Activated CD8-positive, alpha-beta memory T cell treated with anti-CD3 and anti-CD28 coated beads, Interleukin-2, amount 10 ng/mL, durations not matched to agents 7 days and 5 days (primary cell): ENCODE measurements at places on chromosomes 5 and 9.

- H3K4me3 ChIP-seq = no peak overlapping the region
- peaks cover 6% of the 10 kb centered on the region for H3K4me1 ChIP-seq
Measured at GRCh38 chr5:176427971-176428370, 11.6 kb upstream of the CLTB start.

- H3K4me3 ChIP-seq = no peak overlapping the region
- no peak for DNase-seq
- no peaks in the 10 kb centered on the region for H3K27me3 ChIP-seq
- no peaks in the 10 kb centered on the region for H3K36me3 ChIP-seq
Measured at GRCh38 chr5:95110118-95110517, 174.8 kb downstream of the MCTP1 start.

GRCh38 chr9:91220491-91221135 lies 141.1 kb downstream of the AUH start:
- H3K27ac ChIP-seq = no peak overlapping the region
- peaks cover 60% of the 10 kb centered on the region for H3K36me3 ChIP-seq
- DNase-seq = no peak
- no peaks in the 10 kb centered on the region for H3K27me3 ChIP-seq
- H3K4me1 ChIP-seq = peaks cover 2% of the 10 kb centered on the region
- no peak overlapping the region for H3K4me3 ChIP-seq

- DNase-seq = no peak
- no peaks in the 10 kb centered on the region for H3K36me3 ChIP-seq
- no peak overlapping the region for H3K4me3 ChIP-seq
- no peaks in the 10 kb centered on the region for H3K27me3 ChIP-seq
- no peaks in the 10 kb centered on the region for H3K4me1 ChIP-seq
Measured at GRCh38 chr9:77876091-77876490, 155.5 kb downstream of the GNAQ start.

DNA sequence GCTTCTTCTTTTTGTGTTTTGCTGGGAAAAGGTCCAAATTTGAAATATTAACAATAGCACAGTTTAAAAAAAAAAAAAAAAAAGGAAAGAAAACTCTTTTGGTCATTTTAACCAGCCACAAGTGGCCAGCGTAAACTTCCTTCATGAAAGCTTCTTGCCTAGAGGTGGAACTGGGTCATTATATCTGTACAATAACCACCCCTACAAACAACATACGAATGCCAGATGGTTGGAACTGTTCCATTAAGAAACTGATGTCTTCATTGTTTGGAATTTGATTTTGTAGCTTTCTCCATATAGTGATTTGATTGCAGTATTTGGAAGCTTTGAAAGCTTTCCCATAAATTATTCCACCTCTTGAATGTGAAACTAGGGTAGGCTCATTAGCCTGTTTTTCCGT lies 18.3 kb upstream of the LPAR1 start:
- no peak overlapping the region for H3K4me3 ChIP-seq
- no peaks in the 10 kb centered on the region for H3K36me3 ChIP-seq
- H3K4me1 ChIP-seq = no peaks in the 10 kb centered on the region
- H3K27ac ChIP-seq = no peak overlapping the region

DNA sequence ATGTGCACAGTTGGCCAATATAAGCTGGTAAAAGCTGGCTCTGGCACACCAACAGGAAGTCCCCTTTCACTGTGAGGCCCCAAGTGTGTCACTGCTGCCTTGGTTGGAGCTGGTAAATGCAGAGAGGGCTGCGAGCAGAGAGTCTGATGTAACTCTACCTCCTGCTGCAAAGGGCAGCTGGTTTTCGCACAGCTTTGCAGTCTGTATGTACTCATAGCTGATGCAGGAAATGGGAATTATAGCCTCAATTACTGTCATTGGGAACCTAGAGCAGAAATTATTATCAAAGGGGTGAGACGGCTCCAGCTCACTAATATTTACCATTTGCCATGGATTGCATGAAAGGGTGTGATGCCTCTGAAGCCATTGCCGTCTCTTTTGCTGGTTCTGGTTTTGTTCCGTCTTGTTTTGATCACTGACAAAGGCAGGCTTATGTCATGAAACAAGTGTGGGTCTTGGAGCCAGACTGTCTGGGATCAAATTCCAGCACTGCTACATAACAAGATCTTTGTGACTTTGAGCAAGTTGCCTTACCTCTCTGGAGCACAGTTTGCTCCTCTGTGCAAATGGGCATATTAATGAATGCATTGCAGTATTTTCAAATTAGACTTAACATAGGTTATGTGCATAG lies 124.3 kb upstream of the SLC25A48 start:
- H3K27ac ChIP-seq = no peak overlapping the region
- no peak overlapping the region for H3K4me3 ChIP-seq
- no peak for DNase-seq
- no peaks in the 10 kb centered on the region for H3K4me1 ChIP-seq
- H3K36me3 ChIP-seq = no peaks in the 10 kb centered on the region
- H3K27me3 ChIP-seq = peaks cover 8% of the 10 kb centered on the region

DNA sequence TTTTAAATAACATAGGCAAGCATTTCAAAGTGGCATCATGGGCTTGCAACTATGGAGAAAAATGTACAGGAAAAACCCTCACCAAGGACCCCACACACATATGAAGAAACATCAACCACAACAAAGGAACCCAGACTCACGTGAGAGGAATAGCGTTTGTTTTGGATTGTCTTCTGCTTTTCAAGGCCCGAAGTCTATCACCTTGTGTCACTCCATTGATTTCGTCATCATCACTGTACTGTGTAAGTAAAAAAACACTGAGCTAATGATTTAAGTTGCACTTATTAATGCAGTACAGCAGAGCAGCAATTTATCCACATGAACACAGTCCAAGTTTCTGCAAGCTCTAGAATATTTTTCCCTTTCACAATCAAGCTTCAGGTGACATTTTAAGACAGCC lies 72.4 kb downstream of the HABP4 start:
- no peaks in the 10 kb centered on the region for H3K27me3 ChIP-seq
- DNase-seq = no peak
- H3K27ac ChIP-seq = no peak overlapping the region
- no peaks in the 10 kb centered on the region for H3K36me3 ChIP-seq
- no peak overlapping the region for H3K4me3 ChIP-seq

- no peak overlapping the region for H3K4me3 ChIP-seq
- peaks cover 19% of the 10 kb centered on the region for H3K27me3 ChIP-seq
- no peak overlapping the region for H3K27ac ChIP-seq
Measured at GRCh38 chr9:109331353-109331752, 10.5 kb upstream of the EPB41L4B start.

- H3K4me1 ChIP-seq = no peaks in the 10 kb centered on the region
- no peak overlapping the region for H3K27ac ChIP-seq
- H3K36me3 ChIP-seq = no peaks in the 10 kb centered on the region
- DNase-seq = no peak
Measured at GRCh38 chr5:87551911-87552310, 139.2 kb upstream of the CCNH start.

GRCh38 chr5:28310696-28311095 lies 1272.3 kb upstream of the CDH9 start:
- H3K4me3 ChIP-seq = no peak overlapping the region
- no peak overlapping the region for H3K27ac ChIP-seq
- no peaks in the 10 kb centered on the region for H3K36me3 ChIP-seq
- H3K27me3 ChIP-seq = no peaks in the 10 kb centered on the region

- peak overlapping the region; percentile 52 for H3K4me3 ChIP-seq
- H3K36me3 ChIP-seq = no peaks in the 10 kb centered on the region
- H3K27me3 ChIP-seq = peaks cover 13% of the 10 kb centered on the region
- H3K27ac ChIP-seq = no peak overlapping the region
Measured at GRCh38 chr5:1724822-1725602, 74.6 kb downstream of the MRPL36 start.

DNA sequence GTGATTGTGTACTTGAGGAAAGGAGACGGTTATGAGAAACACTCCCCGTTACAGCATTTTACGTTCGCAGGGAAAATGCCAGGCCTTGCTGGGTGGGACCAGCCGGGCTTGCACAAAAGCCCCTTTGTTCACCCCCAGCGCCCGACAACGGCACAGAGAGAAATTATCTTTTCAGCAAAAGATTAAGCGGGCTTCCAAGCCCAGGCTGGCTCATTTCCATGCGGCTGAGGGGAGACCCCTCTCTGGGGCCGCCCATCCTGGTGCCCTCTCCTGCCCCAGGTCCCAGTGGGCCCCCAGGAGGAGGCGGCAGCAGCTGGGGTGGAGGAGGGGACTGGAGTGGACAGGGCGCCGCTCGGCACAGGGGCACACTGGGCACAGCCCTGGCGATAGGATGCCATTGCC lies 50.8 kb upstream of the NOTCH1 start:
- no peak for DNase-seq
- H3K4me1 ChIP-seq = no peaks in the 10 kb centered on the region
- H3K4me3 ChIP-seq = no peak overlapping the region
- peaks cover 8% of the 10 kb centered on the region for H3K27me3 ChIP-seq
- H3K36me3 ChIP-seq = no peaks in the 10 kb centered on the region
- no peak overlapping the region for H3K27ac ChIP-seq

DNA sequence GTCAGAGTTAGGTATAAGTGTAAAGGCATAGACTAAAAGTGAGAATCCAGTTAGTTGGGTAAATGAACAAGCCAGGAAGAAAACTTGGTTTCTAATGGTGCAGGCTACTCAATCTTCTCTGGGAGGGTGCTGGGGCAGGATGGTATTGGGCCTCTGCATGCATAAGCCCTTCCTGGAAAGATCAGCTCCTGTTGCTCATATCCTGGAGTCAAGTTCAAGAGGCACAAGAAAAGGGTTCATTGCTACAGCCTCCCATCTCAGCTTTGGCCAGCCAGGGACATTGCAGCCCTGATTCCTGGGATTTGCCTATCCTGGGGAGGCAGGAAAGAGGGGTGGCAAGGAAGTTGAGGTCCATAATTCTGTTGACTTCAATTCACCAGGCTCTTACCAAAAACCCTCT lies 40.7 kb upstream of the ATP6V1G1 start:
- H3K27me3 ChIP-seq = peaks cover 37% of the 10 kb centered on the region
- no peak for DNase-seq
- no peaks in the 10 kb centered on the region for H3K4me1 ChIP-seq
- no peaks in the 10 kb centered on the region for H3K36me3 ChIP-seq

GRCh38 chr5:55370291-55370925 lies 62.6 kb downstream of the MTREX start:
- no peaks in the 10 kb centered on the region for H3K4me1 ChIP-seq
- H3K4me3 ChIP-seq = no peak overlapping the region
- no peak overlapping the region for H3K27ac ChIP-seq
- no peak for DNase-seq

- no peaks in the 10 kb centered on the region for H3K36me3 ChIP-seq
- no peak for DNase-seq
- H3K4me3 ChIP-seq = no peak overlapping the region
- H3K27me3 ChIP-seq = no peaks in the 10 kb centered on the region
- H3K27ac ChIP-seq = no peak overlapping the region
- peaks cover 34% of the 10 kb centered on the region for H3K4me1 ChIP-seq
Measured at GRCh38 chr9:135883410-135884089, 23.8 kb downstream of the CAMSAP1 start.

DNA sequence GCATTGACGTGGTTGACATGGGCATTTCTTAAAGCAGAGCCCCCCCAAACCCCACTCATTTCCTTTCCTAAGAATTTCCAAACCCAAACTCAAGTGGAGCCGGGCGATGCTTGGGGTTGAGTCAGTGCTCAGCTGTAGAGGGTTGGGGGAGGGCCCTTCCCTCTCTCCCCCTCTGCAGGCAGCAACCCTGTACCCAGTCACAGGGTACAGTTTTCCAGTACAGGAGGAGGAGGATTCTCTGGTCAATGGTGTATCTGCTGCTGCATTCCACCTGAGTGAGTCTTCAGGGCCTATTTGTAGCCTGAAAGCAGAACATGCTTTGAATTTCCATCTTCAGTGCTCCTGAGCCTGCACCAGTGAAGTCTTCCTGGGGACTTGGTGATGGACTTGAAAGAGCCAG lies 55.8 kb downstream of the ENTREP1 start:
- H3K4me3 ChIP-seq = no peak overlapping the region
- H3K27me3 ChIP-seq = peaks cover 3% of the 10 kb centered on the region
- no peak for DNase-seq

DNA sequence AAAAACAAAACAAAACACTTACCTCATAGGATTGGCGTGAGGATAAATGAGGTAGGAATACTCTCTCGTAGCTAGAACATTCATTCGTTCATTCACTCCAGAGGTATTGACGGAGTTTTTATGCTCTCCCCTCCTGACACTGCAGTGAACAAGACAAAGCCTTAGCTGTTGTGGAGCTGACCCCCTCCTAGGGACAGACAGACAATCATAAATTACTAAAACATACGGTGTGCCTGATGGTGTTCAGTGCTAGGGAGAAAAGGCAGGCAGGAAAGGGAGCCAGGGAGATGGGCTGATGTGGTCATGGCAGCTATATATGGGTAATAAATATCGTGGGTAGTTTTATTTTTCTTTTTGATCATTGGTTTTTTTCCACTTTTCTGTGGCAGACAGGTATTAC lies 5.7 kb upstream of the BRD3 start:
- no peak overlapping the region for H3K27ac ChIP-seq
- no peaks in the 10 kb centered on the region for H3K36me3 ChIP-seq
- no peak for DNase-seq
- peaks cover 7% of the 10 kb centered on the region for H3K4me1 ChIP-seq
- peaks cover 46% of the 10 kb centered on the region for H3K27me3 ChIP-seq
